ENCODE measurements at places on chromosomes 16 and 17. TPM values are rescaled to one million over a fixed set of nuclear protein-coding genes. Genes with fewer than 3 reads are reported as not detected.
A peak's percentile ranks its signal among the peaks of the same experiment; 100 is the strongest.

The C1QL1 gene
- total RNA-seq, result 3.8 TPM

The MAF gene
- 30.5 TPM for total RNA-seq

The UNK gene
- total RNA-seq, result 18.3 TPM

- DNase-seq, result no peak
- H3K36me3 ChIP-seq, result no peaks in the 10 kb centered on the region
- H3K27ac ChIP-seq, result no peak overlapping the region
- H3K27me3 ChIP-seq, result no peaks in the 10 kb centered on the region
- peaks cover 8% of the 10 kb centered on the region for H3K4me1 ChIP-seq
These were observed 5.4 kb downstream of the SLC47A1 start for GRCh38 chr17:19539040-19539399.

- H3K27ac ChIP-seq, result no peak overlapping the region
- DNase-seq, result no peak
- H3K4me3 ChIP-seq, result no peak overlapping the region
These were observed 318.2 kb downstream of the NPIPA8 start for GRCh38 chr16:18018376-18018775.

GRCh38 chr17:72890711-72891110 lies 201.8 kb downstream of the SLC39A11 start:
- H3K4me1 ChIP-seq, result no peaks in the 10 kb centered on the region
- H3K27me3 ChIP-seq, result no peaks in the 10 kb centered on the region
- H3K36me3 ChIP-seq, result no peaks in the 10 kb centered on the region
- no peak overlapping the region for H3K27ac ChIP-seq
- H3K4me3 ChIP-seq, result no peak overlapping the region
- no peak for DNase-seq

DNA sequence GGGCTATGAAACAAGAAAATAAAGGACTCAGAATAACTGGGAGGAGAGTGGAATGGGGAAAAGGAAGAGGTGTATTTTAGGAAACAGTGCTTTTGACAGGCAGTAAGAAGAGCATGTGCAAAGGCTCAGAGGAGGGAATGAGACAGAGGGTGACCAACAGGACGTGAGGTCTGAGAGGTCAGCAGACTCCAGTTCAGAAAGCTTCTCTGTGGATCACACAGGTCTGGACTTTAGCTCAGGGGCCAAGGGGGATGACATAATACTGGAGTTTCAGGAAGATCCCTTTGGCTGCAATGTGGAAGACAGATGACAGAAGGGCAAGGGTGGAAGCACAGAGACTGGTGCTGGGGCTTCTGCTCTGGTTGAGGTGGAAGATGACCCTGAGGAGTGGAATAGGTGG lies 489.9 kb upstream of the CDH5 start:
- no peak overlapping the region for H3K27ac ChIP-seq
- H3K4me3 ChIP-seq, result no peak overlapping the region
- no peak for DNase-seq
- no peaks in the 10 kb centered on the region for H3K27me3 ChIP-seq
- H3K36me3 ChIP-seq, result no peaks in the 10 kb centered on the region
- no peaks in the 10 kb centered on the region for H3K4me1 ChIP-seq

- peaks cover 16% of the 10 kb centered on the region for H3K4me1 ChIP-seq
- no peak for DNase-seq
- no peaks in the 10 kb centered on the region for H3K27me3 ChIP-seq
- H3K36me3 ChIP-seq, result peaks cover 44% of the 10 kb centered on the region
- H3K27ac ChIP-seq, result no peak overlapping the region
- no peak overlapping the region for H3K4me3 ChIP-seq
These were observed 39.6 kb upstream of the NAT9 start for GRCh38 chr17:74815550-74816370.

DNA sequence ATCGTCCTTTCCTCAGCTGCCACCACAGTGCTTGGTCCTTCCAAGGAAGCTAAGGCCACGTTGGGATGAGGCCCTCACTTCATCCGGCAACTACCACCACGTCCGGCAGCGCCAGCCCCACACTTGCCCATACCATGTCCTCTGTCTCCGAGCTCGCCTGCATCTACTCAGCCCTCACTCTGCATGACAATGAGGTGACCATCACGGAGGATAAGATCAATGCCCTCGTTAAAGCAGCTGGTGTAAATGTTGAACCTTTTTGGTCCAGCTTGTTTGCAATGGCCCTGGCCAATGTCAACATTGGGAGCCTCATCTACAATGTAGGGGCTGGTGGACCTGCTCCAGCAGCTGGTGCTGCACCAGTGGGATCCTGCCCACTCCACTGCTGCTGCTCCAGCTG lies 44.9 kb downstream of the TTC19 start:
- no peaks in the 10 kb centered on the region for H3K4me1 ChIP-seq
- peaks cover 86% of the 10 kb centered on the region for H3K36me3 ChIP-seq
- no peak for DNase-seq
- H3K27ac ChIP-seq, result no peak overlapping the region

- no peak overlapping the region for H3K4me3 ChIP-seq
- H3K36me3 ChIP-seq, result no peaks in the 10 kb centered on the region
- H3K4me1 ChIP-seq, result no peaks in the 10 kb centered on the region
These were observed 54.6 kb upstream of the ACSF3 start for GRCh38 chr16:89038811-89039735.

DNA sequence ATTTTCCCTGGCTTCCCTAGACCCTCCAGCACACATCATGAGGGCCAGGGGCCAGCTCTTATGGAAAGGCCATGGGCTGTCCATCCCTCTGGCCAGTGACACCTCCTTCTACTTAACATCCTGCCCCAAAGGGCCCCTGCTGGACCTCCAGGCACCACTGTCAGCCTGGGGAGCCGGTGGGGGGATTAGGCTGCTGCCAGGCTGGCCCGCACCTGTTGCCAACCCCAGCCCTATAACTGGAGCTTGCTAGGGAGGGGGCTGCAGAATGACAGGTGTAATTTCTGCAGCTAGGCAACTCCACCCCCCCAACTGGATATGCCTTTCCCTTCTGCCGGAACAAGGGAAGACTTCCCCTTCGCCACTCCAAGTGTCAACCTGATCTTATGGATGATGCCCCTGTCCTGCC lies 12.5 kb downstream of the RARA start:
- peak overlapping the region; percentile 95 for H3K27ac ChIP-seq
- H3K4me3 ChIP-seq, result peak overlapping the region; percentile 92
- no peak for DNase-seq
- peaks cover 93% of the 10 kb centered on the region for H3K4me1 ChIP-seq

All from esophagus muscularis mucosa (tissue), 4 donors.